ENCODE measurements at places on chromosomes 7 and 10.

GRCh38 chr10:75399461-75400162 is 2.0 kb downstream of the ZNF503 start:
- no peak for DNase-seq

DNA sequence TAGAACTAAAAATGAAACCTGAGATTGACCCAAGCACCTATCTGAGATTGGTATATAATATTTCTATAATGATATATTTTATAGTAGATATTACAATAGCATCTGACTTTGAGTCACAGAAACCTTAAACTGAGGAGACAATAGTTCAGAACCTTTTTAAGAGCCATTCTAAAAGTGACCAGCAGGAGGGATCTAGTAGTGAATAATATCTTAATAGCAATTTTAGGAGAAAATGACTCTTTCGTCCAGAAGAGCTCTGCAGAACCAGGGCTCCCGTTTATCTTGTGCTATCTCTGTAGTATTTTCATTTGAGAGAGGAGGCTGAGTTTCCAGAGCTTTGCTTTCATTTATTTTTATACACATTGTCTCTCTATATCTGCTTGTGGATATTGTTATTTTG is 68.1 kb downstream of the PODXL start:
- DNase-seq = no peak

DNA sequence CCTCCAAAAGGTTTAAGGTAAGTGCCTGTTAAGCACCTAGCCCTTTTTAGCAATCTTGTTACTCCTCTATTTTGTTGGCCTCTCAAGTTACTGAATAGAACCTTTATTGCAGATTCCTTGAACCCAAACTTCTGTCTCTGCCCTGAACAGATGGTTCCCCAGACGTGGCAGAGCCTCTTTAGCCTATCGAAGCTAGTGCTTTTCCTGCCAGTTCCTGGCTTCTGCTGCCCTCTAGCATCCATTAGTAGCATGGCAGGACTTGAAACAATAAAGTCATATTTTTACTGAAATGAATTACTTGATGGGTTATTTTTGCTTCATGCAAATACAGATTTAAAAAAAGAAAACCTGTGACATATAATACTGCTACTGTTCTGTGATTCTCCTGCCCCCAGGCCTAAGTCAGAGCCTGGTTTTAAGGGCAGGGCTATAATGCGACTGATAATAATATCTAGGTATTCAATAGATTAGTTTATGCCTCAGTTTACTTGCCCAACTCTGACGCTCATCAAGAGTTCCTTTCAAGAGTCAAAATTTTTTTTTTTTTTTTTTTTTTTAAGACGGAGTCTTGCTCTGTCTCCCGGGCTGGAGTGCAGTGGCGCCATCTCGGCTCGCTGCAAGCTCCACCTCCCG is 84.3 kb upstream of the PHF14 start:
- peak; percentile 22 for DNase-seq

GRCh38 chr7:75955331-75955955 is 39.0 kb downstream of the TMEM120A start:
- no peak for DNase-seq

DNA sequence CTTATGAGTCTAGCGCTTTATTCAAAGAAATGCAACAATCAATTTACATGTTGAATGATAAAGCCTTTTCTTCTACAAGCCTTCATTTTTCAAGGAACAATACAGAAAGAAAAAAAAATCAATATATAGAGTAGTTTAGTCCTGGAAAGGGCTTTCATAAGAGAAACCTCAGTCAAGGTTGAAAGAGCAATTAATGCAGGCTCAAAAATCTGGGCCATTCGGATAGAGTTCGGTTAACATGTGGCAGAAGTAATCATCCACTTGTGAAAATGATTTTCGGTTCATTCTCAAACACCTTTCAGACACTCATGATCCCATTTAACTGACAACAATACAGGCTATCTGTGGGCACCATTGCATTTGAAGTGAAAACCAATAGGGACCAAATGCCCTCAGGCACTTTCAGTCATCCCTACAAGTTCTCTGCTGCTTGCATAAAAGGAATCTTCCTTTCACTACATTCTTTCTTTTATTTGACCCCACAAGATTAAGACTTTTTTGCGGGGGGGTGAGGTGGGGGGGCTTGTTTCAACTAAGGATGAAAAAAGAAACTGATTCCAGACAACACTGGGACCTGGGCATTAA is 177.9 kb downstream of the RNF133 start:
- DNase-seq = no peak

DNA sequence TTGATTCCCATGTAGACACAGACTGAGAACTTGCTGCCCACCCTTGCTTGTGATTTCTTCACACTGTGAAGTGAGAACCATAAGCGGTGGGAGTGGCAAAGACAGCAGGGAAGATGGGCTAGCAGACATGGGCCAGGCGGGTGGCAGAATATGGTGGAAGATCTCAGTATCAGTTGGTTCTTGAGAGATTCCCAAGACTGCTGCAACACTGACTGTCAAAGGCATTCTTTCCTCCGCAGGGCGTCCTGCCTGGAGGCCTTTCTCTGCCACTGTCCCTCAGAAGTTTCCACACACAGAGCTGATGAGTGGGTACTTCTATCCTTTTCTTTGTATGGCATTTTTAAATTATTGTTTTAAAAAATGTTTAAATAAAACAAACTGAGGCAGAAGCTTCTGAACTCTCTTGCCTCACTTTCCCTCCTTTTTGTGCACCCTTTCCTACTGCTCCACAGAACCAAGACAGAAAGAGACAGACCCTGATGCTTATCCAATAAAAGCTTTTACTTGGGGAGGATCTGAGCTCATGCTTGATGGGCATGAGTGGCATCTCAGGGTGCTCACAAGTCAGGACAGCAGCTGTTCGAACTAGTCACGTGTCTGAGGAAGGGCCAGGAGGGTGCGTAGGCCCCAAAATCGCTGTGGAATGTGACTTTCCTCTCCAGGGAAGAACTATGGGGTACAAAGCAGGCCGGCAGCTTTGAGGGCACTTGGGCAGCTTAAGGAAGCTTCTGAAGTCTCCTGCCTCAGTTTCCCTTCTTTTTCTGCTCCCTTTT is 104.7 kb upstream of the PCGF5 start:
- no peak for DNase-seq

DNA sequence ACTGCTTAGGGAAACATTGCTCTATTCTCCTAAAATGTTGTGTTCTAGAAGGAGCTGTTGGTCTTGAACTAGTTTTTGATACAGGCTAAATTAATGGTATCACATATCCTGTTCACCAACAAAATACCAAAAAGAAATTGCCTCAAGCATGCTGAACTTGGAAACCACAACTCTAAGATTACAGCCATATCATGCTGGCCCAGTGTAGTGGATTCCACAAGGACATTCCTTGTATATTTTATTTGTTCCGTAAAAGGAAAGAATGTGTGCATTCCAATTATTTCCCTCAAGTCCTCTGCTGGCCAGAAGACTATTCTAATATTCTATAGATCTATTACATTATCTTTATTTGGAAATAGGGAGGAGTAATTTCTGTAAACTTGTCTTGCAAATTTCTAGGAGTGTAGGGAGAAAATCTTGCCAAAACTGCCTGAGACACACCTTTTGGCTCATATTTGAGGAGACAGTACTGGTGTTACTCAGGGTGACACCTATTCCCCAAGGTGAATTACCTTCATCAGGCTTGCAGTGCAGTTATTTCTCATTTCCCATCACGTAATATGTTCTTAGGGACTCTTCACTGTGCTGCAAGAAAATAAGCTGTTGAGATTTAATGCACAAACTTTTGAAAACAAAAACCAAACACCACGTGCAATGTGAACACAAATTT is 1.9 kb upstream of the NEBL start:
- DNase-seq = no peak

DNA sequence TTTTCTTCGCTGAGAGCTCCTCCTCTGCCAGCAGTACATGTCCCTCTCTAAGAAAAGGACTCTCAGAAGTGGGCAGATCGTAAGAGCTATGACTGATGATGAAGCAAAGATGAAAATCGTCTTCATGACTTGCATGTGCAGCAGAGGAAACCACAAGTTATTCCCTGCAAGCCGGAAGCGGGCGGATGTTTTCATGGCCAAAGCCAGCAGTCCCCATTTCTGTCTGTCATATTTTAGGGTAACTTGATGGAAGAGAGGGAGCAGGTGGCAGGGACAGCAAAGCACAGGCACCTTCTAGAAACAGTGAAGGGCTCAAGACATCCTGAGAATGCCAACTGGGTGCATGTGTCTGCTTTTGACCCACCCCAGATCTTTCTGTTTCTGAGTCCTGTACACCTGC is 19.9 kb downstream of the KLF6 start:
- DNase-seq = no peak

GRCh38 chr7:84372155-84372621 is 177.6 kb upstream of the SEMA3A start:
- no peak for DNase-seq

- DNase-seq = no peak
Observed at GRCh38 chr7:89401690-89402089, 606.2 kb upstream of the TEX47 start.

Data from stimulated activated CD8-positive, alpha-beta memory T cell treated with anti-CD3 and anti-CD28 coated beads, Interleukin-7, amount 100 ng/mL, for 4 hours (primary cell).